ENCODE measurements at places on chromosomes 2 and 18.

GRCh38 chr2:239596792-239597191 lies 196.0 kb upstream of the HDAC4 start:
- DNase-seq, result no peak

GRCh38 chr2:187390891-187391290 lies 57.2 kb downstream of the CALCRL start:
- no peak for DNase-seq

- no peak for DNase-seq
These were observed 248.9 kb downstream of the PIEZO2 start for GRCh38 chr18:10900435-10900834.

- no peak for DNase-seq
These were observed 77.5 kb downstream of the EIF2AK3 start for GRCh38 chr2:88549616-88550292.

GRCh38 chr2:150449856-150450255 lies 37.6 kb downstream of the RND3 start:
- no peak for DNase-seq

DNA sequence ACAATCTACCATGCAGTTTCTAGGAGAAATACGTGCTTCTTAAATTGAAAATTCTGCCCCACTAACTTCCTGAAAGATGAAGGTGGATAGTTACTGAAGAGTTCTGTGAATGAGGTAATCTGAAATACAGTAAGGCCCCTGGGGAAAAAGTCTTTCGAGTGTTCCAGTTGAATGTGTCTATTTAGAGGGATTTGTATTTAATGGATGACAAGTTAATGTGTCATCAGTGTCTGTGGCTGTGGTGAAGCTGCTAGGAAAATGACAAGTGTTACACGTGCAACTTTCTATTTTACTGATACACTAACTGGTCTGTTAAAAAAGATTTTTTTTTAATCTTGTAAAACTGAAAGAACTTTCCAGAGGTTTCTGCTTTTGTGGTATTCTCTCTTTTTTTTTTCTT lies 384.6 kb downstream of the STK39 start:
- DNase-seq, result peak; percentile 7

GRCh38 chr2:138632066-138632620 lies 130.6 kb downstream of the SPOPL start:
- no peak for DNase-seq

DNA sequence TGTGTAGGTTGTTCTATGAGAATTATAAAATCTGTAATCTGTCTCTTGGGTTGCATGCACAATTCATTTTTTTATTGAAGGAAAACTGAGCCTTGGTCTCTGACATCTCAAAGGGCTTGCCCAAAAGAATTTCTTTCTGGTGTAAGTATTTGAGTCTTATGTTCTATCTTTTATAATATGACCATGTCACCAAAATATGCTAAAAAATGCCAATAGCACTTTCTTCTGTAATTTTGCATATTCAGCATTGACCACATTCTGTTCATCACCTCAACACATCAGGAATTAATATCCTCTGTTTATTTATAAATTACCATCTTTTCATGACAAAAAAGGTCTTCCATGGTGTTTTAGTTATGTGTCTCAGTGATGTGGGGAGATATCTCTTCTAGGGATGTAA lies 268.7 kb upstream of the TCF4 start:
- DNase-seq, result no peak

GRCh38 chr18:78192054-78192453 lies 787.6 kb upstream of the SALL3 start:
- no peak for DNase-seq

- DNase-seq, result no peak
These were observed 12.4 kb upstream of the ERMN start for GRCh38 chr2:157337978-157338377.

DNA sequence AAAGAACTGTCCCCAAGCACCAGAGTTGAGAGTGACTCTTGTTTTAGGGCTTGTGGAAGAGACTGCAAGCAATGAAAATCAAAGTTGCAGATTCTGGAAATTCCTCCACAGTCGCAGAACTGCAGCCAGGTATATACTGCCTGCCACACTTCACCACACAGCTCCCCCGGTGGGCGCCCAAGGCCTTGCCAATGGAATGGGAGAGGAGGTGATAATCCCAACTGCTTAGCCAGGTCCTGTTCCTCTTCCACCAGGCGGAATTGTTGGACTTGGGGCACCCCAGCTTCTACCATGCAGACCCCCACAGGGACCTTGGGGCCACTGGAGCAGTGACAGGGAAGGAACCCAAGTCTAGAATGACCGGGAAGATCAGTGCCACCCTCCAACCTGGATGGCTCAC lies 4.8 kb upstream of the PDIA6 start:
- peak; percentile 36 for DNase-seq

- no peak for DNase-seq
These were observed 454.2 kb upstream of the HNRNPA3 start for GRCh38 chr2:176758426-176758825.

GRCh38 chr2:239965318-239965717 lies 59.8 kb downstream of the NDUFA10 start:
- DNase-seq, result no peak

DNA sequence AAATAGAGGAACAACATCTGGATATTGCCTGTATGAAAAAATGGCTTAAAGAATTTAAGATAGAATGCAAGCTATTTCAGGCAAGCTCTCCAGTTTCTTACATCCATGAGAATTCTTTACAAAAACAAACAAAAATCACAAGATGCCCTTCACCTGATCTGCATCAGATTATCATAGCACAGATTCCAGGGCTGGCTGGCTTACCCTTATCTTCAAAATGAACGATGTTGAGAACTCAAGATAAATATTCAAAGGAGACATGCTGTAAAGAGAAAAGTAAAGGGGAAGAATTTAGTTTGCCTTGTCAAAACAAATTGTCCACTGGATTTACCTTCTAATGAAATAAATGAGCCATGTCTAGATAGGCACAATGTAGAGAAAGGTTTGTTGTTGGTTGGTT lies 18.7 kb upstream of the SLC40A1 start:
- DNase-seq, result no peak

DNA sequence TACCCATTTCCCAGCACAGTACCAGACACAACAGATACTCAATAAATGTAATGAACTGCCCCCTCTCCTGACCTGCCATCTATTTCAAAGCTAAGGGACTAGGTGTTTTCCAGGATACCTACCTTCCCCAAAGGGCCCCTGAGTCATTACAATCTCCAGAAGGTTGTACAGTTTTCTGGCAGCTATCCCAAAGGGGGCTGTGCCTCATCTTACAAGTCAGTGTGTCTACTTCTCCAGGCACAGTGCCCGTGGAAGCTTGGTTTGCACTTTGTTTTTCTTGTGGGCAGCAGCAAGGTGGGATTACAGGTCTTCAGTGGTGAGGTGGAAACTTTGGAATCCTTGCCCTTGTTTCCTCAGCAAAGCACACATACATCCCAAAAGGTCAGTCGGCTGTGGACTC lies 62.8 kb upstream of the CYP26B1 start:
- DNase-seq, result no peak

- no peak for DNase-seq
These were observed 116.3 kb upstream of the ID2 start for GRCh38 chr2:8565399-8566154.

DNA sequence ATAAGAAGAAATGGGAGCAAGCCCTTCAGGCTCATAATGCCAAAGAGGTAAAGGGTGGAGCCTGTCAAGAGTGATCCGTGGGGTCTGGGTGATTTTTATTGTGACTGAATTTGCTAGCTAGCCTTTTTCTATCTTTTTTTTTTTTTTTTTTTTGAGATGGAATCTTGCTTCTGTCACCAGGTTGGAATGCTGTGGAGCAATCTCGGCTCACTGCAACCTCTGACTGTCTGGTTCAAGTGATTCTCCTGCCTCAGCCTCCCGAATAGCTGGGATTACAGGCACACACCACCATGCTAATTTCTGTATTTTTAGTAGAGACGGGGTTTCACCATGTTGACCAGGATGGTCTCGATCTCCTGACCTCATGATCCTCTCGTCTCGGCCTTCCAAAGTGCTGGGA lies 29.1 kb downstream of the DRC1 start:
- DNase-seq, result no peak

DNA sequence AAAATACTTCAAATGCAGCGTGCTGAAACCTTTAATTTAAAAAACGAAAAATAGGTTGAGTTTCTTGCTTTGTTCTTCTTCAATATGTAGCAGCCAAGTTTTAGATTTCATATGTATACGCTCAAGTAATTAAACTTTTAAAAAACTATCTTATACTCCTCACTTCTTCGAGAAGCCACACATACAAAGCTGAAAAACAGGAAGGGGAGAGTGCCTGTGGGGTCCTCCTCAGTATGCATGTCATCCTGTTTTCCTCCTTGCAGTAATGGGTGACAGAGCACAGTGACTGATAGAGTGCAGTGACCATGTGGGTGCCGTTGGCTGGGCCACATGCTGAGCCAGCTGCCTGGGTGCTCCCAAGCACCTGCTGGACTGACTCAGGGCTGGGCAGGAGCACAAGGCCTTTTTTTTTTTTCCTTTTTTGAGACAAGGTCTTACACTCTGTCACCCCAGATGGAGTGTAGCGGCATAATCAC lies 33.3 kb downstream of the UXS1 start:
- peak; percentile 74 for DNase-seq

DNA sequence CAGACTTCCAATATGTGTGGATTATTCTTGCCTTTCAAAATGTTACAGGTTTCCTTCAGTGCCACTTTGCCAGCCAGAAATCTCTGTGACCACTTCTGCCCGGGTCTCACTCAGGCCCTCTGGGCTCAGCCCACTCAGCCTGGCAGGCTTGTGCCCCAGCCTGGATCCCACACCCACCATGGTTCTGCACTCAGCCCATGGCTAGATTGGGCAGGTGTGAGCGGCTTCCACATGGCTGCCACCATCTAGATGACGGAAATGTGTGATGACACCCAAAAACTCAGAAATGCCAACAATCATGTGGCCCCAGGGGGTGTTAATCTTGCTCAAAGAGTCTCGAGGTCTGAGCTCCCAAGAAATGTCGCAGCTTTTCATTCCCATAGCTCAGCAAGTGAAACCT lies 1097.5 kb upstream of the SLC39A10 start:
- no peak for DNase-seq

DNA sequence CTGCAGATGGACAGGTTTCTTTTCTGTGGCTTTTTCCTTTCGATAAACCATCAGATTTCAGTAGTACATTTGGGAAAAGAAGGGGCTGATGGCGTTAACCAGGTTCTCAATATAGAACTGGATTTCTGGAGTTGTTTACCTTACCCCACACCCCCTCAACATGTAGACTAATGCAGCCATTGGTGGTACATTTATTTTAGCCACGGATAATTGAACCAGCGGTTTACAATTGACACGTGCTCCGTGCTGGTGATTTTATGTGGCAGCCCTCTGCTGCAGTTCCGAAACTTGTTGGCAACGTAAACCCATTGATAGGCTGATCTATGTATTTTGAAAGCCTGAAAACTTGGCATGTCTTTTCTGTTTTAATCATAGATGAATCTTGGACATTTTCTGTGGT lies 5.4 kb downstream of the SOX11 start:
- DNase-seq, result no peak

Data from activated CD8-positive, alpha-beta T cell treated with anti-CD3 and anti-CD28 coated beads for 36 hours (primary cell).